ENCODE measurements at places on chromosomes 3 and 15.

DNA sequence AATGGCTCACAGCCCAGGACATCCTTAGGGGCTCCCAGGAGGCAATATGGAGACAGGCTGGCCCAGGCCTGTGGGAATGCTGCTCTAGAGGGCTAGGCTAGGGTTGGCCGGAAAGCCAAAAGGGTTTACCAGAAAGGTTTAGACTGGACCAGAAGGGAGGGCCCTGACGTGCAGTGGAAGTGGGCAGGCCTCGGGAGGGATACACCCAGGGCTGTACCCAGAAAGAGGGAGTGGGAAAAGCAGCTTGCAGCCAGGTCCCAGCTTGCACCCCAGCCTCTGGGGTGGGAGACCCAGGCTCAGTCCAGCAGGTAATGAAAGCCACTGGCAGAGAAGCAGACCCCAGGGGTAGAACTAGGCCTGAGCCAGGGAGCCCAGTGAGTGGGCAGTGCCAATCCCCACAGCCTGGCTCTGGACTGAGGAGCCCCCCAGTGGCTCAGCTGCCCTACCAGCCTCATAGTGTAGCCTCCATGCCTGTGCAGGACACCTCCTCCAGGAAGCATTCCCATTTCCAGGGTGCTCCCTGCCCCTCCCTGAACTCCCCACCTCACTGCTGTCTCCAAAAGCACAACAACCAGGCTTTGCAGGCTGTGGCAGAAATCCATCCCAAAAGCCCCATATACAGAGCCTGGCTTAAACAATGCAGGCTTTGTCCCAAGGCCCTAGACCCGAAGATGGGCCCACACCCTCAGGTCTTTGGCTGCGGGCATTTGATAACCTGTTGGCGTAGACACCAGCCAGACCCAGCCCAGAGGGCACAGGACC lies 3.5 kb downstream of the GORASP1 start:
- DNase-seq = no peak

GRCh38 chr15:89495638-89496145 lies 691 bp downstream of the RHCG start:
- peak; percentile 92 for DNase-seq

DNA sequence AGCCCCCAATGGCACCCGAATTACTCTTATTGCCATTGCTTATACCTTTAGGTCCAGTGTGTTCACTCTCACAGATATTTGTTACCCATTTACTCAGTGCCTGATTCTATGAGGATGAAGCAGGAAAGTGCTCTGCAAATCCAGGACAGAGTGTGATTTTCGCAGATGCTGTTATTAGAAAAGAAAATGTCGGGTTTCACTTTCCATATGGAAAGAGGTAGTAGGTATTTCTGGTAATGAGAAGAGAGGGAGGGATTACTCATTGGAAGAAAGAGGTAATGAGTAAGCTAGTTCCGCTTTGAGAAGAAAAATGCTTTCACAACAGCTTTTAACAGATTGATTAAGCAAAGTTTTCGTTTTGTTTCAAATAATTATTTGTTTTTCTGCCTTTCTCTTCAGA lies 336.3 kb upstream of the CFAP20DC start:
- DNase-seq = no peak

- no peak for DNase-seq
These were observed 24.9 kb downstream of the SIAH2 start for GRCh38 chr3:150737874-150738679.

- DNase-seq = no peak
These were observed 4.3 kb upstream of the NR1D2 start for GRCh38 chr3:23940775-23941174.

DNA sequence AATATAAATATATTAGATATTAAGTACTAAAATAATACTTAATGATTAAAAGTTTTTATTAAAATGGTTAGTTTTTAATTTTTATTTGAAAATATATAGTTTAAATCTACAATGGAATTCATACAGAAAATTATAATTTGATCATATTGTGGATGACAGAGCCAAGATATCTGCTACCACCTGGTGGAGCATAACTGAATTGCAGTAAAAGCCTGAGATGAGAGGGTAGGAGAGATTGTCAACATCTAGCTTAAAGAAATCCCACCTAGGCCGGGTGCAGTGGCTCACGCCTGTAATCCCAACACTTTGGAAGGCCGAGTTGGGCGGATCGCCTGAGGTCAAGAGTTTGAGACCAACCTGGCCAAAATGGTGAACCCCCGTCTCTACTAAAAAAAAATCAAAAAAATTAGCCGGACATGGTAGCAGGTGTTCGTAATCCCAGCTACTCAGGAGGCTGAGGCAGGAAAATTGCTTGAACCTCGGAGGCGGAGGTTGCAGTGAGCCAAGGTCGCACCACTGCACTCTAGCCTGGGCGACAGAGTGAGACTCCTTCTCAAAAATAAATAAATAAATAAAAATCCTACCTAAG lies 25.1 kb upstream of the CSTA start:
- DNase-seq = no peak

GRCh38 chr15:48414015-48414414 lies 82.8 kb downstream of the DUT start:
- DNase-seq = no peak

- no peak for DNase-seq
These were observed 107.1 kb upstream of the C15orf61 start for GRCh38 chr15:67413770-67414390.

DNA sequence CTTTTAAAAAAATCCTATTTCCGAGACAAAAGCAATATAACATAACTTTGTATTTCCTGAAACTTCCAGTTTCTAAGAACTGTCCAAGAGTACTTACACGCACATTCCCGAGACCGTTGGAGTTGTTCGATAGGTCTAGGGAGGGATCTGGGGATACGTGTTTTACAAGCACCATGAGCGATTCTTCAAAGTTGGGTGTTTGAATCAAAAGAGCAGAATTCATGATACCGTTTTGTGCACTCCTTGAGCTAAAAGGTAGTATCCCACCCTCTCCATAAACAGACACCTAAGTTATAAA lies 700 bp upstream of the EDEM1 start:
- no peak for DNase-seq

DNA sequence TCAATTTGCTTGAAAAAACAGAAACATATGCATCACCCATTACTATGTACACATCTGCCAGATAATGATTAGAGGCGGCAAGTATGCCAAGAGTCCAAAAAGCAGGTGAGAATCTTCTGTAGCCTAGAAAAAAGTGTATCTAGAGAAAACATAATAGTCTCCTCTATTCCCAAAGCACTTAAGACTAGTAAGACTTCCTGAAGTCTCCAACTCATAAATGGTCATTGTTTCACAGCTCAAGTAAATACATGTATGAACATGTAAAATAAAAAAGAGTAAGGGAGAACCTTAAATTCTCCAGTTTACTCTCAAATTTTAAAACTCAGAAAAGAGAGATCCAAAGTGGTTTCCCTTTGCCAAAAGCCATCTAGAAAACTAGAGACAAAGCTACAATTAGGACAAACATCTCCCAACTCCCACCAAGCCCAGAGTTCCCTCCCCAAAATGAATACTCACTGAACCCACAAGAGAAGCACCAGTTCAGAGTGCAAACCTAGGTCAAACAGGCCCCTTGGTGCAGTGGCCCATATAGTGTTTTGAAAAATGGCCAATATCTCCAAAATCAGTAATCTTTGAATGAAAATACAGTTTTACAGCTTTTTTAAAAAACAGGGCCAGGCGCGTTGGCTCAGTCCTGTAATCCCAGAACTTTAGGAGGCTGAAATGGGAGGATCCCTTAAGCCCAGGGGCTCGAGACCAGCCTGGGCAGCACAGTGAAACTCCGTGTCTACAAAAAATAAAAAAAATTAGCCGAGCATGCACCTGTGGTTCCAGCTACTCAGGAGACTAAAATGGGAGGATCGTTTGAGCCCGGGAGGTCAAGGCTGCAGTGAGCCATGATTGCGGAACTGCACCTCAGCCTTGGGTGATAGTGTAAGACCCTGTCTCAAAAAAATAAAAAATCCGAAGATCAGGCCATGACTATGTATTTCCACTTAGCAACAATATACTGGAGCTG lies 11.0 kb upstream of the MAP4 start:
- no peak for DNase-seq

- no peak for DNase-seq
These were observed 45.4 kb downstream of the BTD start for GRCh38 chr3:15646851-15647511.

DNA sequence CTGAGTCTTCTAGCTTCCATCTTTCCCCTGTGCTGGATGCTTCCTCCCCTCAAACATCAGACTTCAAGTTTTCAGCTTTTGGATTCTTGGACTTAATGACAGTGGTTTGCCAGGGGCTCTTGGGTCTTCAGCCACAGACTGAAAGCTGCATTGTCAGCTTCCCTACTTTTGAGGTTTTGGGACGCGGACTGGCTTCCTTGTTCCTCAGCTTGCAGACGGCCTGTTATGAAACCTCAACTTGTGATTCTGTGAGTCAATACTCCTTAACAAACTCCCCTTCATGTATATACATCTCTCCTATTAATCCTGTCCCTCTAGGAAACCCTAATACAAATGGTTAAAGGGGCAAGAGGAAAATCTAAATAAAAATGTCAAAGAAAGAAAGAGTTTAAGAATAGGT lies 100.1 kb downstream of the ABI3BP start:
- DNase-seq = no peak

DNA sequence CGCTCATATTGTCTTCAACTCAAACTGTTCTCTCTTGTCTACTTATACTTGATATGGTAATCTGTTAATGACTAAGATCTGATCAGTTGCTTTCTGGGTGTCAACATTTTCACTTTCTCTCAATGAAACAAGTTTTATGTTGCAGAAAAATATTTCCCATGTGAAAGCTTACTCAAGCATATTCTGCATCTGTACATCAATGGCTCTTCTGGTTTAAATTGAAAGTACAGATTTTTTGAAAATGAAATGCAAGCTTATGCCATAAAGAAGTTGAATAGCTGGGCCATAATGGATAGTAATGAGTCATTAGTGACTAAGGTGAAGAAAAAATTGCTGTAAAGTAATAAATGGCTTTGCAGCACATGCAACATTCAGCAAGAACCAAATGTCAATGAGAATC lies 140.7 kb downstream of the BCHE start:
- DNase-seq = no peak

DNA sequence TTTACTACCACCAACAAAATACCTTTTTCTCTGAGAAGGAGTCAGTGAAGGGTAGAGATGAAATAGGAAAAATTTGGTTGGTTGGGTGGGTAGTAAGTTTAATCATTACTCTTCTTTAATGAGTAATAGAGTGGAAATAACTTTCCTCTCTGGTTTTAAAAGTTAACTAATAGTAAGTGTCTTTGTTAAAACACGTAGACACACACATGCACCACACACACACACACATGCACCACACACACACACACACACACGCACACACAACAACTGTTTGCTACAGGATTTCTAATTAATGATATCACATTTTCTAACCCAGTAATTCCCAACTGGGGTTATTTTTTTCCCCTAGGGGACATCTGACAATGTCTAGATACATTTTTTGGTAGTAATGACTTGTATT lies 84.1 kb downstream of the CHL1 start:
- no peak for DNase-seq

DNA sequence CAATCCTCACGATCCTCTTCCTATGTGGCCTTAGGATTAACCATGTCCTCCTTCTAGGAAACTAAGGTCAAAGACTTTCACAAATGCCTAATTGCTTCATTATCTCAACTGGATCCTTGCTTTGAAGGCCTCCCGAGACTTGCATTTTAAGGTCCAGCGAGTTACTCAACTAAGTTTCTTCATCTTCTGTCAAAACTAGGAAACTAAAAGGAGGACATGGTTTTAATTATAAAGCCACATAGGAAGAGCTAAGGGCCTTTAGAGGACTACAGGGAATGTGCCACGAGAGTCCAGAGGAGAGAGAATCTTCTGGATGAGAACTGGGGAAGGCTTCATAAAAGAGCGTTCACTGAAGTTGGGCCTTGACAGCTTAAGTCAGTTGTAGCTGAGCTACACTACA lies 87.8 kb upstream of the LPP start:
- no peak for DNase-seq

DNA sequence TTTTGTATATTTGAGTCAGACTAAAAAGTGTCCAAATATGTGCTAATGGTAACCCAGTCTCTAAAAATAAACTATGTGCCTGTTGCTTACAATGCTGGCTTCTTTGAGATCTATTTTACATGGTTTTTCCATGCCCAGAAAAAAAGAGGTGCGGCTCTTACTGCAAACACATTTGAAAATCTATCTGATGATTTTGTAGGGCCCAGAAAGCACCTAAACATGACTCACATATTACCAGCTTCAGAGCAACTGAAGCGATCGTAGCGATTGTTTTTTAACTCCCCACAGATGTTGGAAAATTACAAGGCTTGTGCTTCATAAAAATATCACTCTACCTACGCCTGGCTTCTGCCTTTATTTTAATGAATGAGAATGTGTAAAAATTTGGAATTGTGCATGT lies 53.5 kb downstream of the SUCNR1 start:
- DNase-seq = no peak

DNA sequence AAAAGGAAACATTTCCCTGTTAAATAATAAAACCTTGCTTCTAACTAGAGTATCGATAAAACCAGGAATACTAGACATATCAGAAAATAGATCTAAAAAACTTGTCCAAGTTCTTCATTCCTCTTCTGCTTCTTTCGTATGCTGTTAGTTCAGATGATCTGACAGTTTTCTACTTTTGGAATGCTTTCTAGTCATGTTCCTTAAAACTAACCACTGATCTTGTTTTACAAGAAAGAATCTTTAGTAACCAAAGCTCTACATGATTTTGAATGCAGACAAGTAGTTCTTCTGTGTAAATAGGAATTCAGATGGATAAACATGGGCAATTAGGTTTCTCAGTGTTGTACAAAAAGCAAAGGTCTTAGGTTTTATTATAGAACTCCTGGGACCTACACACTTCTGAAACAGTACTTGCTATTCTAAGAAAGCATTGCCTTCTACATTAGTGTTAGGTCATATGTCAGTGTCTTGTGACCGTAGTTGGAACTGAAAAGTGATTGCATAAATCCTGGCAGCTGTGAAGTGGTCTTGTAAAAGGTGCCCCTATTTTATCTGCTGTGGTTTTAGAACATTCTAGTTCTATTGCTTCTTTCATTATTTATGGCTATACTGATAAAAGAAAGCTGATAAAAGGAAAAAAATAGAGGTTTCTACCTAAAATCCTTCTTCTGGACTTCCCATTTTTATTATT lies 40.7 kb downstream of the SNRK start:
- peak; percentile 38 for DNase-seq

DNA sequence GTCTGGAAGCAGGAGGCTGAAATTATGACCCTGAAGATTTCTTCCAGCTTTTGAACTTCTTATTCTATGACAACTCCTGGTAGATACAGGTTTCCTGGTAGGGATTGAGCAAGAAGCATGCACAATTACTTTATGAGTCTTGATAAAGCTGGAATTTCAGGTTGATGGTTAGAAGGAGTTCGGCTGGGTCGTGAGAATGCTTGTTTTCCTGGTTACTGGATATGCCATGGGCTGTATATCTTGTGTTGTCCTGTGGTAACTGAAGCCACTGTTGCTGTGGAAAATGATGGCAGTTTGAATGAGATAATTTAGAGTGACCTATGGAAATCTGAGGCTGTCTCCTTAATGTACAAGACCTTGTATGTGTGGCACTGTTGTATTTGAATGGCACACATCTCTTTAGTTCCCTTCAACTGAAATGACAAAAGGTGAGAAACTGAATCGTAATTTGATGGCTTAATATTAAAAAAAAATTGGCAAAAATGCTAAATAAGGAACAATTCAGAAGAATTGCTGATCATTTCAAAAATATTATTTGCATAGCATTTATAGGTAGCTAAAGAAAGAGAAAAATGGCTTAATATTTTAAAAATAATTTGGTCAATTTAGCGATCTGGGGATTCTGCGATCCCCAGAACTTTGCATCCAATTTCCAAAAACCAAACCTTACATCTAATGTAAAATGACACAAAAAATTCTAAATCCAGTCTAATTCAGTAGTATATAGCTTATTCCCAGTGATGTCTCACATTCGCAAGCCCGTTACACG lies 1.1 kb upstream of the UBE2E1 start:
- no peak for DNase-seq

Measured in Jurkat, Clone E6-1 (cell line).